ENCODE measurements at places on chromosomes 1 and 21.

DNA sequence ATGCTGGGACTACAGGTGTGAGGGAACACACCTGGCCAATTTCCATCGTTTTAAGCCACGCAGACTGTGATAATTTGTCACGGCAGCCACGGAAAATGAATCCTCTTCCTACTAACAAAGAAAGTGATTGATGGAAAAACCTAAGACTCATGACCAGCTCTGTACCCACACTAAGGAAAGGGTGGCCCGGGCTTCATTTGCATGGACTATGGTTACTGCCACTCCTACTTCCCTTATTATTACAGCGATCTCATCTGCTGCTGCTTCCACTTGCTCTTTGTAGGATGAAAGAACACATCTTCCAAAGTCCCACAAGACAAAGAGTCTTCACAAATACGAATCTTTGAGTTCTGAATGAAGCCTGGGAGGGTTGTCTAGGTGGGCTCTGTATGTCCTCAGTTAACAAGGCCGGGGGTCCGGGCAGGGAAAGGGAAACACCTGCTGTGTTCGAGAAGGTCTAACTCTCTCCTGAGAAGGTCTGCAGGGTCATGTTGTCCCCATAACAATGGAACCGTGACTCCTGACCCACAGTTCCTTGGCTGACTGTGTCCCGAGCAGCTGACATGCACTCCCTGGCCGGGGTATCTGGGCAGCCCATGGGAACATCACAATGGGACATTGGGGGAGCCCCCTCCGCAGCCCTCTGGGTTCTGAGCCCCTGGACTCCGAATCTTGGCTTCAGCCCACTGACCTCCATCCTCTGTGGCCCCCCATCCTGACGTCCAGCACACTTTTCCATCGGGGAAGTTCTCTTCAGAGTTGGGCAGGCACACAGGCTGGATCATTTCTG is 13.3 kb upstream of the TFF1 start:
- DNase-seq = no peak

DNA sequence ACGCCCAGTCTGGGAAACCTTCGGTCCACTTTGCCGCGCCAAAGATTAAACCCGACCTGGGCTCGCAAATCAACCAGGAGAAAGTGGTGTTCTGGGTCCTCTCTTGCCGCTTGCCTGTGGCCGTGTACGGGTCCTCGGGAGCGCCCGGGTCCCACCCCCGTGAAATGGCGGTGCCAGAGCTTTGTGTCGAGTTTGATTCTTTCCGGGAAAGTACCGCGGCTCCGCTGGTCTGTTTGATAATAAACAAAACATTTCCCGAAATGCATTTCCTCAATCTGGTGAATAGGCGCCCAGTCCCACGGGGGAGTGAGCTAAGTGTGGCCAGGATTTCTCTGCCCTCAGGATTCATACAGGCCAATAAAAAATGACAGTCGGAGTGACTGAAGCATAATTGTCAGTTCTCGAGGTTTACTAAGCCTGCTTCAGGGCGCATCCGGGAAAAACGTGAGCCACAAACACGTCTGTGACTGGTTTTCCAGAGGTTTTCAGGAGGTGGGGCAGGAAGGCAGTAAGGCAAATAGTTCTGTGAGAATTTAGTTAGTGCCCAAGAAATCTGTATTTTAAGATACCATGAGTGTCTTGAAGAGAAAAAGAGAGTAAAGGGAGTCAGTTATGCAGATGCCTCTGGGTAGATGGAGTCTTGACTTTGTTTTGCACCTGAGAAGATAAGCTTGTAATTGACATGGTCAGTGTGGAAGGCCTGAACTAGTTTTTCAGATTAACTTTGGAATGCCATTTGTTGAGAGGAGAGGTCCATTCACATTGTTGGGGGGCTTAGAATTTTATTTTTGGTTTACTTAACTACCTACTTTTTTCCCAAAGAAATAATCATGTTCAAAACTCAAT is 675 bp downstream of the IFNAR1 start:
- DNase-seq = peak; percentile 30

- DNase-seq = no peak
Observed at GRCh38 chr1:82269431-82269830, 468.7 kb downstream of the ADGRL2 start.

GRCh38 chr1:158013840-158014730 is 20.6 kb downstream of the KIRREL1 start:
- DNase-seq = no peak

DNA sequence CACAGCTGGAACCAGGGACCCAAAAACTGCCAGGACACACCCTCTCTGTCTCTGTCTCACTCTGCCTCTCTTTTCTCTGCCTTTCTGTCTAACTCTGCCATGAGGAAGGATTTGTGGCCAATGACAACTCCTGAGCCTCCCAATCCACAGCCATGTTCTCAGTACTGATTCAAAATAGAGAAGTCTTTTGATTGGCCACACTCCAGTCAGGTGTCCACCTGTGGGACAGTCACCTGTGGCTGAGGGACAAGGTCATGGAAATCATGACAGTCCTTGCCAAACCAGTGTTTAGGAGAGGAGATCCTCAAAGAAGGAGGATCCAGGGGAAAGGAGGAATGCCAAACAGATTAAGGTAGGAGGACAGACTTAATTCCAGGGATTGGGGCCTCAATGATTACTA is 15.8 kb downstream of the TINAGL1 start:
- DNase-seq = no peak

- no peak for DNase-seq
Observed at GRCh38 chr1:8201331-8201861, 116.5 kb upstream of the SLC45A1 start.

DNA sequence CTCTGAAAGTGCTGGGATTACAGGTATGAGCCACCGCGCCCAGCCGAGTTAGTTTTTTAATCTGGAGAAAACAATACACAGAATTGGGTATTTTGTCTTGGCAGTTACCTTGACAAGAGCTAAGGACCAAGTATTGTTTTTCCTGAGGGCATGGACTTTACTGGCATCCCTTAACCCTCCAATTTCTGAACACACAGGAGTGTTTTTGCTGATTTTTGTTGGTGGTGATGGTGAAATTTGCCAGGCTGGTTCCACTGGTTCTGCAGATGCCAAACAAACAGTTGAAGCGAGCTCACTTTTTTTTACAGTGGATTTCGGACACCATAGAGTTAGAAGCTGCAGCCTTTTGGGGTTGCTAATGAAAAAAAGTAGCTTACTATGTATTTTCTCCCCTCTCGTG is 37.2 kb upstream of the SH3D21 start:
- DNase-seq = no peak

- no peak for DNase-seq
Observed at GRCh38 chr1:46797696-46798470, 963 bp upstream of the CYP4B1 start.

DNA sequence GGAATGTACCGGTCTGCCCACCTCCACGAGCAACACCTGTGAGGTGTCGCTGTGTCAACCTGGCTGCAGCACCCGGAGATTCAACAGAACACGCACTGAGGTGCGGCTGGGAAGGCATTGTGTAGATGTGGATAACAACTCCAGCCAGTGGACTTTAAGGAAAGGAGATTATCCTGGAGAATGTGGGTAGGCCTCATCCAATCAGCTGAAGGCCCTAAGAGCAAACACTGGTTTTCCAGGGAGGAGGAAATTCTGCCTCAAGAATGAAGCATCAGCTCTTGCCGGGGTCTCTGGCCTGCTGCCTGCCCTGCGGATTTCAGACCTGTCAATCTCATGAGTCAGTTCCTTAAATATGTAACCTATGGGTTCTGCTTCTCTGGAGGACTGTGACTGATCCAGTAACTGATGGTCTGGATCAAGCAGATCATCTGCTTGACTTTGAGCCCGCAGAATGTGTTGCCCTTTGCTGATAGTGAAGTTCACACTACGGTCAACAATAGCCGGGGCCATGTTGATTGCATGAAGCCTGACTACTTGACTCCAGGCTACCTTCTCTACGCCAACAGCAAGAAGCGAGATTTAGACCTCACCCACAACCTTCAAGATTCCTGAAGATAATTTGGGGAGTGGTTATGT is 15.9 kb upstream of the PRDM15 start:
- DNase-seq = no peak
